ENCODE measurements at places on chromosomes 4 and X. TPM values are rescaled to one million over a fixed set of nuclear protein-coding genes. Genes with fewer than 3 reads are reported as not detected.

DNA sequence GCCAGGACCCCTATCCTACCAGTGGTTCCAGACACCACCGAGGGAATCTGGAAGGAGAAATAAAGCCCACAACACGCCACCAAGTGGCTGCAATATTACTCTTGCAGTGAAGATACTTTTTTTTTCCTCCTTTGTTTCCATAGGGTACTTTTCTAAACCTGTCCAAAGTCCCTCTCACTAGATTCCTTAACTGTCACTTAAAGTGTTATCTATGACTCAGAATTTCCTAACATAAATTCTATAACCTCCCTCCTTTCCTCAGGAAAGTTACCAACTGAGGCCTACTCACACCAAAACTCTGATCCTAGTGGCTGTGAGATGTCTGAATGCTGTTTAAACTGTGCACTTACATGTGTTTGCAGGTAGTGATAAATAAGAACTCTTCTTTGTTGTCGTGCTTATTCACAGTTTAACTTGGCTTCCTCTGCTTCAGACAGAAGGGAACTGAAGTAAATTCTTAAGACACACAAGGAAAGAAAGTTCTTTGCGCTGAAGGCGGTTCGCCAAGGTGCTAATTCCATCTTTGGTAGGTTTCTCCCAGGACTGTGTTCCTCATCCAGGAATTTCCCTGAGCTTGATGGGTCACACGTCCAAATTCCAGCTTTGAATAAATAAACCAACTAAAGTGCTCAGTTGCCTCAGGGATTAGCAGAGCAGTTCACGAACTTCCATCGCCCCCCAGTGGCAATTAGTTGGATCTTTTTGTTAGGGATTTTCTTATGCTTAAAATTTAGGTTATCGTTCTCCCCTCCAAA lies 10.7 kb upstream of the HCCS start:
- no peak for ATAC-seq

DNA sequence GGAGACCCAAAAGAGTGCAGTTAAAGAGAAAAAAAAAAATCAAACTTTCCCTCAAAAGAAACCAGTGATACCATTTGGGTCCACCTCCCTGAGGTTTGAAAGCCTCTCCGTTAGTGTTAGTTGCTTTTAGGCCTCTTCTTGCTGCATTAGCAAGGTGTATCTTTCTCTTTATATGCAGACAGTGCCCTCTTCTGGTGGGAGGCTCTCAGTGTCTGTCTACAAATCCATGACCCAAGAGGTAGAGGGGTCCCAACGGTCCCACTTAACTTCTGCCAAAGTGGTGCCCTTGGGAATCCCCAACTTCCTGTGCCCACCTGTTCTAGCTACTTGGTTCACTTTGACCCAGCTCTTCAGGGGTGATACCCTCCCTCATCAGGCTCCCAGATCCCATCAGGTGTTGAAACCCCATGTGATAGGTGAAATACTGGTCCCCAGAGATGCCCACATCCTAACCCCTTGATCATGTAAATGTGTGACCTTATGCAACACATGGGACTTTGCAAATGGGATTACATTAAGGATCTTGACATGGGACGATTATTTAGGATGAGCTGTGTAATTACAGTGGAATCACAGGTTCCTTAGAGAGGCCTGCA lies 63.7 kb upstream of the CD99 start:
- peak; percentile 46 for ATAC-seq

GRCh38 chr4:188246488-188246887 lies 107.2 kb downstream of the TRIML1 start:
- ATAC-seq, result no peak

- no peak for ATAC-seq
Observed at GRCh38 chrX:136589966-136590365, 58.0 kb downstream of the VGLL1 start.

GRCh38 chr4:87853891-87854290 lies 21.1 kb downstream of the MEPE start:
- no peak for ATAC-seq

DNA sequence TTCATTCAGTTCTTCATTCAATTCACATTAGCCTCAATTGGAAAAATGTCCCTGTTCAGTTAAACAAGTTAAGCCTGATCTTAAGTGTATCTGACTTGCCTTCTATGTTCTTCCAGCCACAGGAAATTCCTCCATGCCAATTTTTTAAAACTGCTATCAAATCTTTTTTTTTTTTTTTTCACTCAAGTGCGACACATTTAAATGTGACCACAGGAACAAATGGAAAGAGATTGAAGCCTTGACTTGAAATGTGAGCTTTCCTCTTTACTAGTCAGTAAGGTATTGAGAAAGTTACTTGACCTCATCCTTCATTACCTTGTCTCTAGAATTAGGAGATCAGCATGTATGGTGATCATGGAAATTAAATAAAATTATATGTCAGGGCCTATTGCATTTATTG lies 165.1 kb downstream of the SLIT2 start:
- no peak for ATAC-seq

- no peak for ATAC-seq
Observed at GRCh38 chr4:18166925-18167324, 145.4 kb upstream of the LCORL start.

- ATAC-seq, result peak; percentile 61
Observed at GRCh38 chr4:2689825-2690700, 66.1 kb downstream of the TNIP2 start.

RWDD4 gene
- total RNA-seq, result 8.8 TPM

PLAC8 gene
- total RNA-seq, result 19.9 TPM

AFF2 gene
- total RNA-seq, result 0.13 TPM

SPARCL1 gene
- not detected for total RNA-seq

Data from activated T-helper 17 cell treated with anti-CD3 and anti-CD28 coated beads, Interleukin-2, amount 50 U/mL, for 72 hours (primary cell).